ENCODE measurements at places on chromosomes 6 and 20.

DNA sequence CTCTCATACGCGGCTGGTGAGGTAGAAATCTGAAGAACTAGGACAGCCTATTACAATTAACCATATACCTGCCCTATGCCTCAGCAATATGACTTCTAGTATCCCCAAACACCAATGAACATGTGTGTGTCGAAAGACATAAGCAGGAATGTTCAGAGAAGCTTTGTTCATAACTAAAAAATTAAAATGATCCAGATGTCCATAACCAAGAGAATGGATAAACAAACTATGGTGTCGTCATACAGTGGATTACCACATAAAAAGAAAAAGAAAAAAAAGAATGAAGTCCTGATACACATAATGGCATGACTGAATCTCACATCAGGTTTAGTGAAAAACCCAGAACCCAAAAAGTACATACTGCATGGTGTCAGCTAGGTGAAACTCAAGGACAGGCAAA is 73.9 kb downstream of the MDN1 start:
- no peak for DNase-seq

- DNase-seq, result no peak
Observed at GRCh38 chr6:23413327-23414050, 712.5 kb upstream of the NRSN1 start.

GRCh38 chr6:31575335-31575901 is at the start of gene TNF:
TNF (plus strand) TSS chr6:31575565; CDS start chr6:31575742, 177 bp downstream.
- no peak for DNase-seq

DNA sequence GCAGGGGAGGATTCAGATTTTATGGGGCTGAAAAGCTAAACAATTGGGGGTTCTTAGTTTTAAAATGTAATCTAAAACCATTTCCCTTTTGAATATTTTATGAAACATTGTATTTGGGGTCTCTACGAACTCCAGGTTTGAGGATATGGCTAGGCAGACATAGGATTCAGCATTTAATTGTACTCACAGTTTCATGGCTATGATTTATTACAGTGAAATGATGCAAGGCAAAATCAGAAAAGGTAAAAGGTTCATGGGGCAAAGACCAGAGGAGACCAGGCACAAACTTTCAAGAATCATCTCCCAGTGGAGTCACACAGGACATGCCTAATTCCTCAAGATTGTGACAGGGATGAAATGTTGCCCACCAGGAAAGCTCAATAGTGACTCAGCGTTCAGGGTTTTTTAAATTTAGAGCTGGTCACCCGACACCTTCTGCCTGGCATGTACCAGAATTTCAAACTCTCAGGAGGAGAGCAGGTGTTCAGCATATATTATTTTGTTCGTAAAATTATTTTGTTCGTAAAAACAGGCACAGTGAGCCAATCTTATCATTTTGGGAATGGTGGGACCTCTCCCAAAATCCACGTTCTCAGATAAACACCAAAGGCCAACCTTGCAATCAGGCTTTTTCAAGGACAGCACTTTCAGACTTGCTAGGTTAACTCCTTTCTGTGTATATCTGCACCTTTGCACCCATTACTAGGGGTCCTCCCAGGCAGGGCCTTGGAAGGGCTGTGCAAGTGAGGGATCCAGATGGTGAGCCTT is 270.3 kb downstream of the NKAIN2 start:
- no peak for DNase-seq

DNA sequence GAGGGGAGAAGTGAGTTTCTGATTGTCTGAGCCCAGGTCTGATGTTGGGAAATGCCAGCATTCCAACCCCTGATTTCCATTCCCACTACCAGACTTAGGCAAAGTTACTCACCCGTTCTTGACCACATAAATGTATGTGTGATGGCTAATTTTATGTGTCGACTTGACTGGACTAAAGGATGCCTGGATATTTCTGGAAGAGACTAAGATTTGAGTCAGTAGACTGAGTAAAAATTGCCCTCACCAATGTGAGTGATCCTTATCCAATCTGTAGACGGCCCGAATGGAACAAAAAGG is 95.8 kb upstream of the TAB2 start:
- no peak for DNase-seq

Data from putamen (tissue), 1 donor.